HepG2 (cell line): ENCODE measurements at places on chromosomes 1 and 21. TPM values are rescaled to one million over a fixed set of nuclear protein-coding genes. Genes with fewer than 3 reads are reported as not detected.

- no peak overlapping the region for H3K4me3 ChIP-seq
- no peaks in the 10 kb centered on the region for H3K27me3 ChIP-seq
- H3K27ac ChIP-seq = no peak overlapping the region
These were observed 46.6 kb downstream of the TOR3A start for GRCh38 chr1:179128520-179128919.

GRCh38 chr1:37038227-37039093, 4.1 kb upstream of the GRIK3 start:
- no peak overlapping the region for H3K4me3 ChIP-seq
- no peak for DNase-seq
- no peaks in the 10 kb centered on the region for H3K36me3 ChIP-seq
- H3K4me1 ChIP-seq = no peaks in the 10 kb centered on the region

GRCh38 chr1:91725989-91726721, 159.8 kb downstream of the TGFBR3 start:
- DNase-seq = peak; percentile 40
- no peaks in the 10 kb centered on the region for H3K27me3 ChIP-seq
- H3K4me1 ChIP-seq = peaks cover 22% of the 10 kb centered on the region
- H3K4me3 ChIP-seq = no peak overlapping the region
- H3K27ac ChIP-seq = peak overlapping the region; percentile 20

DNA sequence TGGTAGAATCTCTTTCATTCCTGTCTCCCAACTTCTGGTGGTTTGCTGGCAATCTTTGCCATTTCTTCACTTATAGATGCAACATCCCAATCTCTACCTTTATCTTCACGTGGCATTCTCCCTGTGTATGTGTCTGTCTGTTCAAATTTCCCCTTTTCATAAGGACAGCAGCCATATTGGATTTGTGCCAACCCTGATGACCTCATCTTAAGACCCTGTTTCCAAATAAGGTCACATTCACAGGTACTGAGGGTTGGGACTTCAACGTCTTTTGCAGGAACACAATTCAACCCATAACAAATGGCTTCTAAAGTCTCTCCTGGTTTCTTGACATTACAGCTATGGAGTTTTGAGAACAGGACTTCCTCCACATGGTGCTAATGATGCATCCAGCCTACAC, 84.5 kb upstream of the OLIG2 start:
- H3K4me1 ChIP-seq = no peaks in the 10 kb centered on the region
- peaks cover 15% of the 10 kb centered on the region; the same call in 2 of the 3 replicates for H3K27me3 ChIP-seq
- no peak for DNase-seq
- no peaks in the 10 kb centered on the region for H3K36me3 ChIP-seq
- no peak overlapping the region for H3K27ac ChIP-seq

- no peak overlapping the region for H3K27ac ChIP-seq
- no peaks in the 10 kb centered on the region for H3K27me3 ChIP-seq
- no peaks in the 10 kb centered on the region for H3K36me3 ChIP-seq
- no peak for DNase-seq
These were observed 128.0 kb downstream of the SETD4 start for GRCh38 chr21:35932232-35932911.

DNA sequence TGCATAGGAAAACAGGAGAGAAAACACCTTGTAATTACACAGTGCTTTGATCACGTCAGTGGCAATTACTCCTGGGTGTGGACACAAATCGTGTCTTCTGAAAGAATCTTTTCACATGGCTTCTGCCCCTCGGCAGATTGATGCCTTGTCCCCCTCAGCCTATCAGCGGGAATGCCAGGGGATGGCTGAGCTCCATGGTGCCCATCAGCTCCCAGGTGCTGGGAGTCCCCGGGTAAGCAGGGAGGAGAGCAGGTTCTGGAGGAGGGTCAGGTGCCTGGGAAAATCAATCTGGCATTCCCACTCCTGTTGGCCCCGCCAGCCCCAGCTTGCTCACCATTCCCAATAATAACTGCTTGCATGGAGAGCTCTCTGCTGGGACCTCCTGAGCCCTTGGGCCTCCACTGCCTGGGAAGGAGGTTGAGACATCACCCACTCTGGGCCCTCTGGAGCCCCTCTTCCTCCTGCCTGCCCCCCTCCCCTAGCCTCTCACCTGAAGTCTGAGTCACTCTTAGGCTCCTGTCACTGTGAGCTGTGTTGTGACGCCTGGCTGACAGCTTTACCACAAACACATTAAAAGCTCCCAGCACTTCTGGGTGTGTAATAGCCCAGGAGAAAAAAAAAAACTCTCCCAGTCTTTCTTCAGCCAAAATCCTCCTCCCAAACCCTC, 4.9 kb downstream of the CAMK2N1 start:
- H3K4me3 ChIP-seq = peak overlapping the region; percentile 12
- H3K36me3 ChIP-seq = no peaks in the 10 kb centered on the region
- peak overlapping the region; percentile 92 for H3K27ac ChIP-seq

DNA sequence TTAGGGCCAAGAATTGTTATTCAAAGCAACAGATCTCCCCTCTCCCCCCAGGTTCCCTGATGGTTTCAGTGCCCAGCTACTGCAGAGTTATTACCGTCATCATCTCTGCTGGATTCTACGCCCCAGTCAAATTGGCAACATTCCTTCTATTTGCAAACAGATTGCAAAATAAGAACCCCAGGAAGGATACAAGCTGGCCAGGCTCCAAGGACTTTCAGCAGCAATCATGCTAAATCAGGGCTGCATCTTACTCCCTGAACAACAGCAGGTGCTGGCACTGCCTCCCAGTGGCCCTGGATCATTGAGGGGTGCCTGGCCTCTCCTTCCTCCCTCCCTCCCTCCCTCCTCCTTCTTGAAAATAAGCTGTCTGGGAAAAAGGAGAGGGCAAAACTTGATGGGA, 521.6 kb upstream of the BEND5 start:
- no peaks in the 10 kb centered on the region for H3K27me3 ChIP-seq
- DNase-seq = no peak
- no peak overlapping the region for H3K27ac ChIP-seq
- H3K36me3 ChIP-seq = no peaks in the 10 kb centered on the region
- no peaks in the 10 kb centered on the region for H3K4me1 ChIP-seq

DNA sequence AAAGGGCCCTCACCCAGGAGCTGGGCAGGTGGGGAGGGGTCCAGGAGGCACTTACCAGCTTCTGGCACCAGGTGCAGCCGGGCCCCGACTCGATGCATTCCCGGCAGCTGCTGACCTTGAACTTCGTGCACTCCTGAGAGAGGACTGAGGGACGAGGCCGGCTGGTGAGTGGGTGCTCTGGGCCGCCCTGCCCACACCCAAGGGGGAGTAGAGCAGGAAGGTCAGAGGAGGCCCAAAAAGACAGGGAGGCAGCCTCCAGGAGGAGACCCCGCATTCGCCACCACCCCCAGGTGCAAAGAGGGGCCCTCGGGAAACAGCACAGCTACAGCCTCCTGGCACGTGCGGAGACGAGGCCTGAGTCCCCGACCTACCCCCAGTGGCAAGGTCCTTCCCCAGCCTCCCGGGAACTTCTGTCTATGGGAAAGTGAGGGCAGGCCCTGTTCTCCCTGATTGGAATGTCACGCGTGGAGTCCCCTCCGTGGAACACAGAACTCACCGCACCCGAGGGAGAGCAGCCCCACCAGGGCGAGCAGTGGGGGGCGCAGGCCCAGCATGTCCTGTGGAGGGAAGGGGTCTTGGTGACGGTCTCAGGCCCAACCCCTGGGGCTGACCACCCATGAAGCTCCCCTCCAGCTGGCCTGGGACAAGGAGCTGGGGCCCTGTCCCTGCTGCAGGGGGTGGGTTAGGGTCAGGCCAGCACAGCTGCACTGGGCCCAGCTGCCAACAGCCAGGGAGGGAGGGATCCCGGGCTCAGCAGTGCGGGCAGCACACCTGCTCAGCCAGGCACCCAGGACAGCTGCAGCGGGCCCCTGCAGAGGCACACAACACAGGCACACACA, 10.3 kb downstream of the ITGB2 start:
- H3K27me3 ChIP-seq = no peaks in the 10 kb centered on the region
- no peak overlapping the region for H3K4me3 ChIP-seq
- peaks cover 94% of the 10 kb centered on the region for H3K4me1 ChIP-seq
- no peaks in the 10 kb centered on the region for H3K36me3 ChIP-seq
- DNase-seq = peak; percentile 65
- H3K27ac ChIP-seq = peak overlapping the region; percentile 15

The DNASE2B gene
- total RNA-seq = not detected in 2 replicates

The PLEKHN1 gene
- total RNA-seq = 0.21 and 0.42 TPM in 2 replicates

DNA sequence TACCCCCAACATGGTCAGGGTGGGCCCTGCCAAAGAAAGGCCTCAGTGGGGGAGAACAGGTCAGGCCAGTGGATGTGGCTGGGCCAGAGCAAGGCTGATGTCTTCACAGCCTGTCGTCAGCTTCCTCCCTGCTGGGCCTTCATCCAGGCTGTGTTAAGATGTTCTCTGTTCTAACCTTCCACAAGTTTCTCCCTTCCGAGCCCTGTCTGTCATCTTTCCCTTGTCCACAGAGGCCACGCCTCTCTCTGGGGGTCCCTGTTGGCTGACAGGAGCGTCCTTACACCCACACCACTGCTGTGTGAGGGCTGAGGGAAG, 36.2 kb downstream of the SIM2 start:
- H3K36me3 ChIP-seq = no peaks in the 10 kb centered on the region
- DNase-seq = no peak
- H3K4me1 ChIP-seq = peaks cover 42% of the 10 kb centered on the region

GRCh38 chr1:239125893-239126292, 260.5 kb upstream of the CHRM3 start:
- no peaks in the 10 kb centered on the region for H3K27me3 ChIP-seq
- no peak overlapping the region for H3K4me3 ChIP-seq
- no peaks in the 10 kb centered on the region for H3K4me1 ChIP-seq
- H3K36me3 ChIP-seq = no peaks in the 10 kb centered on the region
- DNase-seq = no peak

DNA sequence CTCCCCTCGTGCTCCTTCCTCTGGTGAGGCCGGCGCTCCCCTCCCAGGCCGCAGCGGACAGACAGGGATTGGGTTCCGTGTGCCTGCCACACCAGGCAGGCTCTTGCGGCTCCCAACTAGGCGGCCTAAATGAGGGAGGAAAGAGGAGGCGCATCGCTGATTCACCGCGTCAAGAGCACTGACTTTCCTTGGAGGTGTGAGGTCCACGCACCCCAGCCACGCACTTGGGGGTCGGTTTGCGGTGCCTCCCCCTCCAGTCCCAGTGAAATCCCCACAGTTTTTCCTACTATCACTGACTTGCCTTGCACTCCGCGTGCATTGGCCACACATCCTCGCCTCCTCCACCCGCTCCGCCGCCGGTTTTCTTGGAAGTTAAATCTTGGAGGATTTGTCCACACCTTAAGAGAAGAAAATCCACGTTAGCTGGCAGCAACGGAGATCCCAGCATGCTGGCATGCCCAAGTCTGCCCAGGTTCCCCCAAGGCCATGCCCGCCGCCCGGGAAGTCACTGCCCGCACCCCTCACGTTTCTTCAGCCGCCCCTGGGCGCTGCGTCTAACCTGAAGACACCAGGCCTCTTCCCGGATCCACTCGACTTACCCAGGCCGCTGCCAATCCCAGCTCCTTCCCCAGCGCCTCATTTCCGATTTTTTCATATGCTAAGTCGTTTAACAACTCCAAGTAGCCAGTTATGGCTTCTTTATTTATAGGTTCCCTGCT, 1.1 kb upstream of the FOXD3 start:
- peaks cover 13% of the 10 kb centered on the region for H3K4me1 ChIP-seq
- no peak for DNase-seq
- no peak overlapping the region for H3K4me3 ChIP-seq
- H3K27ac ChIP-seq = no peak overlapping the region

GRCh38 chr21:20631633-20632032, 366.6 kb upstream of the NCAM2 start:
- DNase-seq = no peak
- H3K27me3 ChIP-seq = no peaks in the 10 kb centered on the region
- H3K4me1 ChIP-seq = no peaks in the 10 kb centered on the region
- H3K36me3 ChIP-seq = no peaks in the 10 kb centered on the region
- no peak overlapping the region for H3K27ac ChIP-seq

DNA sequence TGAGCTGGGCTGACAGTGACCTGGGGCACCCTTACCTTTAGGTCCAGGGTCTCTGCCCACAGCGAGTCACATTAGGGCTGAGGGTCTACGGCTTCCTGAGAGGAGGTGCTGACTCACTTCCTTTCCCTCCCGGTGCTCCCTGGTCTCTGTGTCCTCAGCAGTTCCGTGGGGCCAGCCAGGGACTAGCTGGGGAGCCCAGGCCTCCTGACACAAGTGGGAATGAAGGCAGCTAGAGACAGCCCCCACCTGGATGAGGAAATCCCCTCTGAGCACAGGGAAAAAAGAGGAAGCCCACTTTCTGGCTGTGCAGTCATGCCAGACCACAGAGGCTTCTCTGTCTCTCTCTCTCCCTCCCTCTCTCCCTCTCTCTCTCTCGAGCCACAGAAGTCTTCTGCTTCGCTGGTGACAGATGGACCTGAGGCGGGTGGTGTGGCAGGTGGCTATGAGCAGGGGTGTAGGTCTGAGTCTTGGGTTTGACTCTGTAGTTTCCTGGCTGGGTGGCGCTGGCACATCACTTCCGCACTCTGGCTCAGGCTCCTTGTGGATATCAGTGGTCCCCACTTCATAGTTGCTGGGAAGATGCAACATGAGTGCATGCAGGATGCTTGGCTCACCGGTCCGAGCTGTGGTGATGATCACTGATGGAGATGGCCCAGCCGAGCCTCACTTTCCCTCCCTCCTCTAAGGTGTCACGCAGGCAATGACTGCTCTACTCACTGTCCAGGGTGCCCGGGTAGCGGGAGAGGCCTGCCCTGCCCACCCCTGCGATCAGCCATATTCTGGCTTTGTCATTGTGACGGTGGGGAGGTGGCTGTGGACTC, 3.5 kb downstream of the SLC66A1 start:
- H3K27ac ChIP-seq = no peak overlapping the region
- no peak overlapping the region for H3K4me3 ChIP-seq
- peaks cover 3% of the 10 kb centered on the region; the same call in 1 of the 2 replicates for H3K36me3 ChIP-seq

DNA sequence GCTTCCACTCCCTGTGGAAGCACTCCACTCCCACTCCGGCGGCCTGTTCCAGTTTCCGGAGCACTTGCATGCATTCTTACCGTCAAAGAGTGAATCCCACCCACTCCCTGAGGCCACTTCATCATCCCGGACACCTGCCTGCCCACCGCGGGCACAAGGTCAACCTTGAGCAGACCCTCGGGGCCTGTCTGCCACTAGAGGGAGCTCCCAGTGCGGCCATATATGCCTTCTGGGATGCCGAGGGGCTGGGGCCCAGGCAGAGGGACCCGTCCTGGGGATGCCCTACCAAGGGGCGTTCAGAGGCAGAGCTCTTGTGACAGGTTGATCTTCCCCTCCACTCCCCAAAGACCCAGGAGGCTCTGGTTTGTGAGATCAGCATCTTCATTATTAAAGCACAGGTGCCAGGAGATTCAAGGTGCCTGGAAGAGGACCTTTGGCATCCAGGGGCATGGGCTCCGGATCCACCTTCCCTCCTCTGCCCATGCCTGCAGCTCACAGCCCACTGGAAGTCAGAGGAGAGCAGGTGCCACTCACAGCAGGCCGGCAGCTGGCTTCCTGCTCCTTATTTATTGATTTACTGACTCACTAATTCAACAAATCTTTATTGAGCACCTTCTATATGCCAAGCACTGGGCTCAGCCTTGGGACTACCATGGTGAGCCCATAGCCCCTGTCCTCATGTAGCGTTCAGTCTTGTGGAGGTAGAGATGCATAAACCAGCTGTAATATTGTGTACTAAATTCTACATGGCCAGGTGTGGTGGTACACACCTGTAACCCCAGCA, 47.3 kb downstream of the UBIAD1 start:
- H3K27ac ChIP-seq = no peak overlapping the region
- H3K4me3 ChIP-seq = no peak overlapping the region
- peak; percentile 16 for DNase-seq

The AIRE gene
- total RNA-seq = not detected in 2 replicates

- H3K4me1 ChIP-seq = peaks cover 4% of the 10 kb centered on the region; the same call in 1 of the 2 replicates
- no peak overlapping the region for H3K4me3 ChIP-seq
These were observed 51.4 kb upstream of the RGL1 start for GRCh38 chr1:183753464-183753891.

GRCh38 chr1:42847721-42848460, 1.5 kb downstream of the ZNF691 start:
- H3K4me1 ChIP-seq = peaks cover 32% of the 10 kb centered on the region
- no peaks in the 10 kb centered on the region; the same call in 2 of the 3 replicates for H3K27me3 ChIP-seq
- no peak for DNase-seq
- no peak overlapping the region for H3K27ac ChIP-seq
- 0 out of 2 replicates have a peak, but pooled peaks cover 2% of the 10 kb centered on the region for H3K36me3 ChIP-seq
- H3K4me3 ChIP-seq = peak overlapping the region; percentile 85; the same call in 1 of the 2 replicates
